ENCODE measurements at places on chromosomes 4 and X.

DNA sequence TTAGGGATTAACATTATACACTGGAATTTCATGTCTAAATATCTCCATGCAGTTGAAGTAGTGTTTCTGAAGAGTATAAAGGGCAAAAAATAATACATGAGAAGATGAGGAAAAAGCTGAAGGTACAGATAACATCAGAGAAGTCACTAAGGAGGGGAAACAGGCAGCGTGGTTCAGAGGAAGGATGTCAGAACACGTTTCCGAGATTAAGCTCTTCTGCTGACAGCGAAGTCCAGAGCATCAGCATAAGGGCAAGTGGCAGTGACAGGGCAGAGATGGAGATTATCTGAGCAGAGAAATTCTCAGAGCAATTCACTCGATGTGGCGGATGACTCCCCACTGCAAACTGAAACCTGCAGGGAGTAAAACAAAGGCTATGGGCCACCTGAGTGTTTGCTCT, 443.2 kb upstream of the FRG1 start:
- no peak for DNase-seq

GRCh38 chr4:163139048-163139447, 27.6 kb downstream of the NAF1 start:
- DNase-seq: no peak

- no peak for DNase-seq
Measured at GRCh38 chrX:121151293-121151692, 103.9 kb downstream of the GLUD2 start.

DNA sequence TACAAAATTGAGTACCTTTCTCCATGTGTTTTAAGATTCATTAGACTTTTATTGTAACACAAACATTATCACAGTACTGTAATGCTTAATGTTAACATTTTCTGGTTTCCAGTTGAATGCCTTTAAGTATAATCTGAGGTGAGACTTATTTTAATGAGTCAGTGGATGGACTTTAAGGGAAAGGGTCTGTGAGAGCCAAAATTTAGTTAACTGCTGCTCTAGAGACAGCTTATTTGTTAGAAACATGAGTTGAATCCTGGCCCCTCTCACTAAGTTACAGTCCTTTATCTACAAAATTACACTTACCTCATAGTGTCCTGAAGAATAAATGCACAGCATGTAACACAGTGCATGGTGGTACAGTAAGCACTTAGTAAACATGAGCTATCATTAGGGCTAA, 66.0 kb downstream of the PGRMC2 start:
- DNase-seq: no peak

- no peak for DNase-seq
Measured at GRCh38 chrX:46920235-46920634, 8.0 kb downstream of the JADE3 start.

- no peak for DNase-seq
Measured at GRCh38 chr4:98248934-98249333, 12.2 kb upstream of the RAP1GDS1 start.

DNA sequence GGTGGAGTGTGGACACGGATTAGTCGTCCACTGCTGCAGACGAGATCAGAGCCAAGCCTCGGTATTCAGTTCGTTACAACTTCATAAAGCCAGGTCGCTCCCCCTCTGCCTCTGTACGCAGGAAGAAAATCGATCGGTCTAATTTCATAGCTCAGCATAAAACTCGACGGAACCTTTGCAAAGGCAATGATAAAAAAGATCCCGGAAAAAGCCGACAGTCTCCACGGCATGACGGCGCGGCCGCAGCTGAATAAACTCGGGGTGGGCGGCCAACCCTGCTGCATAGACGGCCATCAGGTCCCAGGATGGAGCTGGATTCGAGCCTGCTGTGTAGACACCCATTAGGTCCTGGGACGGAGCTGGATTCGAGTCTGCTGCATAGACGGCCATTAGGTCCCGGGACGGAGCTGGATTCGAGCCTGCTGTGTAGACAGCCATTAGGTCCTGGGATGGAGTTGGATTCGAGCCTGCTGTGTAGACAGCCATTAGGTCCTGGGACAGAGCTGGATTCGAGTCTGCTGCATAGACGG, 113.8 kb upstream of the PPP2R3B start:
- DNase-seq: no peak

DNA sequence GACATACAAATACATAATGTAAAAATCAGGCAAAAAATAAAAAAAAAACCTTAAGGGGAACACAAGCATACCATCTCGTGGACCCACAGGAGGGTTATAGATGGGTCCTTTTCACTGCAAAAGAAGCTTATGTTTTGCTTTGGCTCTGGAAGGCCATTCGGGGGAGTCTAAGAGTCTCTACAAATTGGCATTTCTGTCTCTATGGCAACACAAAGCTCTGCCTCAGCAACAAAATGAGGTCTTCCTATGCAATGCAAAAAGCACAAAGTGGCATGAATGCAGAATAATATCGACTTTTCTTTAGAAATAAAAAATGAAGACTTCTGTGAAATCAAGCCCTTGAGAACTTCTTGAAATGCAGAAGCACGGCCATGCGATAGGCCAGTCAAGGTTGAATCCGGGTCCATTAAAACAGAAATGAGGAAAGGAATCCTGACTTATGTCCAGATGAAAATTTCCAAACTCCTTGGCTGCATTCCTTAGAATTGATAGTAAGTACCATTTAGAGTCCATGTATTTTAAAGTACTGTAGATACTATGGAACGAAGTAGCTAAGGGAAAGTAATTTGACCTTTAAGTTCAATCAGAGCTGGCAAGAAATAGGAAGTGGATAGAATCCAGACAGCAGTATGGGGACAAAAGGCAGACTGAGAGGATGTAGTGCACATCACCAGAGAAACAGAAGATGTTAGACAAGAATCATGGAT, 63.7 kb upstream of the PDLIM3 start:
- DNase-seq: no peak

DNA sequence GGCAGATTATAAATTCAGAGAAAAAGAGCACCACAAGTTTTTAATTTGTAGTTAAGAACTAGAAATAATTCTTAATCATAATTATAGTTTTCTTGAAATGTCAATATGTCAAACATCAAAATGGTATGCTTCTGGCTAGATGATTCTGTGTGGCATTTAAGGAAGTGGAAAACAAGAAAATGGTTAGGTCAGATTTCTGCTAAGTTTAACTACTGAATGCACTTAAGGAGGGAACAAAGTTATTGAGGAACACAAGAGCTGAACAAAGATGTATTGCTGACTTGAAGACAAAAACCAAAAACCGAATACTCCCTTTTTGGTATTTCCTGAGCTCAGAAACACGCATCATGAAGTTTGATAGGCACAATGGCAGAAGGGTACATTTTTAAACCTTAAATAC, 58.7 kb upstream of the GPR34 start:
- no peak for DNase-seq

- DNase-seq: no peak
Measured at GRCh38 chr4:78949735-78950134, 10.5 kb upstream of the PAQR3 start.

DNA sequence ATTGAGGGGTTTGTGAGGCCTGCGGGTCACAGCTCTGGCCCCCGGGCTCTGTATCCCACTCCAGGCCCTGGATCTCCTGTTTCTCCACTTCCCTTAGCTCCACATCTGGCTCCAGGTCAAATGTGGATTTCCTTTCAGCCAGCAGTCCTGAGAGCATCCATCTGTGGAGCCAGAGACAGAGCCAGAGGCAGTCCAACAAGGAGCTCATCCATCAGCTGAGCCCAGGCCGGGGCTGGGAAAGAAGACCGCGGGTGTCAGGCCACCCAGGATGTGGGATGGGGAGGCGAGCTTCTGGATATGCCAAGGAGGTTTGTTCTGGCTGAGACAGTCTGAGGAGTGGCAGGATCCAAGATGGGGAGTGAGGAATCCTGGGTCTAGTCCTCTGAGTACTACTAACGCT, 91.7 kb downstream of the EFNB1 start:
- DNase-seq: no peak

DNA sequence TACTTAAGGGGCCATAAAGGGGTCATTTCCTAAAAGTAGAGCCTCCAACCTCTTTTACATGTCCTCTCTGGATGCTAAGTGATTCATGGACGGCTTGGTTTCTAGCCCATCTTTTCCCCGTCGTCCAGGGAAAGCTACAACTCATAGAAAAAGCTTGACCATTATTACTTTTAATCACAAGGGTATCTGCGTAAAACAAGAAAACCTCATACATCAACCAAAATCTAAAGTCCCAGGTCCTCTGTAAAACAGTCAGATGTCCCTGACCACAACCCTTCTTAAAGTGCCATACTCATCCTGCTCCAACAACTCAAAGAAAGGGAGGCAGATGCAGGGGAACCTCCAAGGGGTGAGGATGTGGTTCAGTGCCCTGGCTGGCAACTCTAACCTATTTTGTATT, 29.6 kb downstream of the ADGRA3 start:
- DNase-seq: no peak

DNA sequence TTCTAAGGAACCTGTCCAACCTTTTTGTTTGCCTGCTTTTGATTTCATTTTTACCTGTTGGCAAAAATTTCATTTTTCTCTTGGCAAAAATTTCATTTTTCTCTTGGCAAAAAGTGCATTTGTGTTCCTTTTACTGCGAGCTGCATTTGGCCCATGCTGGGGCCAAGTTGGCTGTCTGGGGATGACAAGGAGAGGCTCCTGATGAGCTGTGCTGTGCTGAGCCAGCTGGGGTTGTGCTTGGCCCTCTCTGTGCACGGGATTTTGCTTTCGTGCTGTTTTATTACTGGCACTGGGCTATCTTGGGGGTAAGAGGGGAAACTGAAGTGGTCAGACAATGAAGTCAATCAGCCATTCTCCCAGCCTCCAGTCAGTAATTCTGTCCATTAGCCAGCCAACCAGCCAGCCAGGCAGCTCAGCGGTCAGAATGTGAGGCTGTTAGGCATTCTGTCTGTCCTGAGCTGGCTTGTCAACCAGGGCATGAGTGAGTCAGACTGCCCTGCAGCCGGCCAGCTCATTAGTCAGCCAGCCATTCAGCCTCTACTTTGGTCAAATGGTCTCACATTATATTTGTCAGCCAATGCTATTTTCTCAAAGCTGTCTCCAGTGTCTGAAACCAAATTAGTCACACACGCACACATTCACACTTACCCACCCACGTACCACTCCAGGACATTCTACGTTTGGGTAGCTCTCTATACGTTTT, 56.9 kb upstream of the PRPS1 start:
- DNase-seq: peak; percentile 91

DNA sequence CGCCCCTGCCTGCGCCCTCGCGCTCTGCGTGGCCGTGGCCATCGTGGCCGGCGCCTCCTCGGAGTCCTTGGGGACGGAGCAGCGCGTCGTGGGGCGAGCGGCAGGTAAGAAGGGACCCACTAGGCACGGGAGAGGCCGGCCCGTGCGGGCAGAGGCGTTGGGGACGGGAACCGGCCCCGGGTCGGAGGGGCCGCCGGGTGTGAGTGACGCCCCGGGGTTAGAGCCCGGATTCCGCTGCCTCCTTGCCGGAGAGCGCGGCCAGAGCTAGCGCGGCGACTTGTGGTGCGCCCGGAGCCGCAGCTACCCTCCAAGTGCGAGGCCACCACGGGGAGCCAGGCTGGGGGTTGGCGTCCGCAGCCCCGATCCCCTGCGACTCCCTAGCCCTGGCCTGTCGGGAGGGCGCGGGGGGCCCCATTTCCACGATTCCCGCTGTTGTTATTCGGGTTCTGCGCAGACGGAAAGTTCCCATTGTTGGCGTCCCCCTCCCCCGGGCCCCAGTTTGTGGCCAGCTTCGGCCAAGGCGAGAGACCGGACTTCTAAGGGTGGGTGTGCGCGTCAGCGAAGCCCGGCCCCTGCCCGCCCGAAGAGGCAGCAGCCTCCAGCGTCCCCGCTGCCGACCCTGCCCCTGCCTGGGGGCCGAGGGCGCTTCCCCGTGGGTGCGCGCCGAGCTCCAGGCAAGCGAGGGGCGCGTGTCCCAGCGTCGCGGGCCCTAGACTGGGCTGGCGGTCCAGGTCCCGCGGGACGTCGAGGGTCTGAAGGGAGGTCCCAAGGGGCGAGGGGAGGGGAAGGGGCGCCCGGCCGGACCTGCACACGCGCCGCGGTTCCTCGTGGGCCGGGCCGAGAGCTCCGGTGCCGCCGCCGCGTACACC, 1.1 kb downstream of the FGFR3 start:
- DNase-seq: no peak

DNA sequence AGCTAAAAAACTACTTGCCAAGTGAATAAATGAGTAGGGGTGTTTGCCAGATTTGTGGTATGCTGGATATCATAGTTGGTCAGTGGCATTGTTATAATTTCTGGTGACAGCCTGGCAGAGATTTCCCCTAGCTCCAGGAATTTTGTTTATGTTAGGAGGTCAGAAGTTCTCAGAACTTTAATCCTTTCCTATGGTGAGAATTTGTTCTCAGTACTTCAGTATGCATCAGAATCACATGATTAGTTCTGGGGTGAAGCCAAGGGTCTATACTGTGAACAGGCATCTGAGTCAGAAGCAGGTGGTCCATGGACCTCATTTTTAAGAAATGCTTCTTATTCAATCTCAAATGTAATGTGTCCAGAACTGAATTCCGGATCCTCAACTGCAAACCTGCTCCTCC, 10.5 kb downstream of the RASSF6 start:
- DNase-seq: peak; percentile 21

DNA sequence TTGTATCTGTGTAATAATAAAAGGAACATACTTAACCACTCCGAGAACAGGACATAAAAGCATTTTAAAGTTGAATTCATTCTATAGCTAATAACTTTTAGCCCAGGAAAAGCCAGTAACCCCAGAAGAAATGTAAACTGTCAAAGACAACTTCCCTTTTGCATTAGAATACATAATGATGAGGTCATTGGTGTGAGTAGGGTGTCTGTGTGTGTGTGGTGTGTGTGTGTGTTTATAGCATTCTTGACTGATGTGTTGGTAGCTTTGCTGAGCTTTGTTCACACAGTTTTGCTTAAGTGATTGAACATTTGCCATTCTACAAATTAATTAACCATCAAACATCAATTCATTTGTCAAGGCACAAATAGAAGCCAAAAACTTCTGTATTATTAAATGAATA, 559.6 kb downstream of the ARAP2 start:
- DNase-seq: no peak

GRCh38 chrX:114582264-114582632, 1.6 kb upstream of the HTR2C start:
- DNase-seq: no peak

- peak; percentile 52 for DNase-seq
Measured at GRCh38 chr4:112075129-112075753, 70.0 kb upstream of the FAM241A start.

GRCh38 chr4:71415491-71415890, 76.7 kb downstream of the SLC4A4 start:
- no peak for DNase-seq

DNA sequence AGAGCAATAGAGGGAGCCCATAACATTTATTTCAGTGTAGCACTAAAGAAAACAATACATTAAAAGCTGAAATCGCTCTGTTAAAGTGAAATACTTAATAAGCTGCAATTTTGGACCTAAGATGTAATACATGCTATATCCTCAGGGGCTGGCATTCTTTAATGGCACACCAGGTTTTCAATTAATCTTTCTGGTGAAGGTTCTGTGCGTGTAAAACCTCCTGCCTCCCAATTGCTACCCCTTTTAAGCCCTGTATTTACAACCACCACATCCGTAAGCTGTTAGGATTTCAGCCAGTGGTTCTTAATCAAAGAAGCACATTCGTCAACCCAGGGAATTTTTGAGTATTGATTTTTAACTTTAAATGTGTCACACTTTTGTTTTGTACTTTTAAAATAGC, 7.6 kb upstream of the COMMD8 start:
- no peak for DNase-seq

GRCh38 chrX:109534933-109535332, 1.7 kb upstream of the NXT2 start:
- DNase-seq: no peak

- no peak for DNase-seq
Measured at GRCh38 chr4:141006242-141006802, 126.9 kb downstream of the RNF150 start.

Data from myocyte (in vitro differentiated cells).